Kidney (tissue), 22 donors: ENCODE measurements at places on chromosomes 7 and 10. TPM values are rescaled to one million over a fixed set of nuclear protein-coding genes. Genes with fewer than 3 reads are reported as not detected.

OPN4 gene
- polyA plus RNA-seq, result not detected

- DNase-seq, result no peak
Observed at GRCh38 chr10:17033529-17034260, 95.9 kb downstream of the CUBN start.

- no peak for DNase-seq
Observed at GRCh38 chr10:115974351-115974750, 298.7 kb downstream of the GFRA1 start.

DNA sequence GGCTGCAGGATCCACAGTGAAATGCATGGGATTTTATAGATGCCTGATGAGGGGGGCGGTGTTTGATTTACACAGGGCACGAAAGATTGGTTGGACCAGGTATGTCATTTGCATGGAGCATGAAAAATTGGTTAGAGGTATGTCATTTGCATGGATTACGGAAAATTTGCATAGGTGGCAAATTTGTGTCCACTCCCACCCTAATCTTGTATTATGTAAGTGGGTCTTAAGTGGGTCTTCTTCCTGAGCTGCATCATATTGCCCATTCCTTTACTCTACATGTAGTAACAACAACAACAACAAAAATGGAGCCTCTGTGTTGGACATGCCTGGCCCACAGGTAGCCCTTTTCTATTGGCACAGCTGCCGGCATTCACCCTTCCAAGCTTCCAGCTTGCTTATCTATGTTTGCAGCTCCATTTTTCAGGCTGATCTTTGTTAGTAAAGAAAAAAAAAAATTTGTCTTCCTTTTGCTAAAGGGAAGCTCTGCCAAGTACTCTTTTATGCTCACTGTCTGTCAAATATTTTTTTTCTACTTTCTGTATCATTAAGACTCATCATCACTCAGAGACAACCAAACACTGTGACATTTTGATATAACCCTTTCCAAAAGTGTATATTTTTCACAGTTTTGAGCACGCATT lies 10.3 kb upstream of the ZNF273 start:
- no peak for DNase-seq

DNA sequence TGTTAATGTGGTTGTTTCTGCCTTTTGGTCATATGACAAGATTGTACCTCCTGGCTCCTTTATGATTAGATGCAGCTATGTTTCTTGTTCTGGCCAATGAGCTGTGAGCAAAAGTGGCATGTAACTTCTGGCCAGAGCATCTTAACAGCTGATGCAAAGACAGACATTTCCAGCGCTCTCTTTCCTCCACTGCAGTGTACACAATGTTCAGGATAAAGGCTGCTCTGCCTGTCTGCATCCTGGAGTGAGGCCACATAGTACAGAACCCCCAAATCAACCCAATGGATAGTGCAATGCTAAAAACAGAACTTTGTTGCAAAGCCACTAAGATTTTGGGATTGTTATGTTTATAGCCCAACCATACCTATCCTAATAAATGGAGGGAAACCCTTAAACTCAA lies 17.9 kb downstream of the EPC1 start:
- DNase-seq, result no peak

DNA sequence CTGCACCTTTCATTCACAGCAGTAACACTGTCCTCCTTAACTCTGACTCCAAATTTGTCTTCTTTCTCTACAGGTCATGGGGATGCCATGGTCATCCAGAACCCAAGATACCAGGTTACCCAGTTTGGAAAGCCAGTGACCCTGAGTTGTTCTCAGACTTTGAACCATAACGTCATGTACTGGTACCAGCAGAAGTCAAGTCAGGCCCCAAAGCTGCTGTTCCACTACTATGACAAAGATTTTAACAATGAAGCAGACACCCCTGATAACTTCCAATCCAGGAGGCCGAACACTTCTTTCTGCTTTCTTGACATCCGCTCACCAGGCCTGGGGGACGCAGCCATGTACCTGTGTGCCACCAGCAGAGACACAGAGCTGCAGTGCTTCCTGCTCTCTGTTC lies 156.2 kb upstream of the PRSS1 start:
- no peak for DNase-seq

DNA sequence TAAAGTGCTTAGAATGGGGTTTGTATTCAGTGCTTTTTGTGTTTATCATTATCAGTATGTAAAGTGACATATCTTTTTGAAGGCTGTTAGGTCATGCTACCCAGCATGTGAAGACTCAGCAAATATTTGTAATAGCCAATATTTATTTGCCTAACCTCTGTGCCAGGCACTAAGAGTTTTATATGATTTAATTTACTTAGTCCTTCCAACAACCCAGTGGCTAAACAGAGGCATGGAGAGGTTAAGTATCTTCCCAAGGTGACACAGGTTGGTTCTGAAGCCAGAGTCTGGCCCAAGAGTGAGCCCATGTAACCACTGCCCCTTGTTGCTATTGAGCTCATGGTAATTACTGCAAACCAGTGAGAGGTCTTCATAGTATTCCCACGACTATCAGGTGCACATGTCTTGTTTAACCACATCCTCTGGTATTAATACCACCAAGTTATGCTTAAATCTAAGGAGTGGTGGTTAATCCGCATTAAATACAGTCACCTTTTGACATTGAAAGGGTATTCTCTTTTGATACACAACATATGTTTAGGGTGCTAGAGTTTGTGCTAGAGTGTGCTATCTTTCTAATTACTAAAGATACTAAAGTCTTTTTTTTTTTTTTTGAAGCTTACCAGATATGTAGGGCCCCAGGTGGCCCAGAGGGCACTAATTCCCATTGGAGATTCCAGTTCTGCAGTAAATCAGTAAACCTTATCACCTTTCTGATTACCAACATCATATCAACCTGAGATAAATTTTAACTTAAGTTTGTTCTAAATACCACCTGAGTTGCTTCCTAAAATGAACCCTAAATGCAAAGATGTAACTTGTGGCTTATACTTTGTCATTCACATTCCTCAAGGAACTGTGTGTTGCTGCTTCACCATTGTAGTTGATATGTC lies 2.9 kb downstream of the ADD3 start:
- no peak for DNase-seq

DNA sequence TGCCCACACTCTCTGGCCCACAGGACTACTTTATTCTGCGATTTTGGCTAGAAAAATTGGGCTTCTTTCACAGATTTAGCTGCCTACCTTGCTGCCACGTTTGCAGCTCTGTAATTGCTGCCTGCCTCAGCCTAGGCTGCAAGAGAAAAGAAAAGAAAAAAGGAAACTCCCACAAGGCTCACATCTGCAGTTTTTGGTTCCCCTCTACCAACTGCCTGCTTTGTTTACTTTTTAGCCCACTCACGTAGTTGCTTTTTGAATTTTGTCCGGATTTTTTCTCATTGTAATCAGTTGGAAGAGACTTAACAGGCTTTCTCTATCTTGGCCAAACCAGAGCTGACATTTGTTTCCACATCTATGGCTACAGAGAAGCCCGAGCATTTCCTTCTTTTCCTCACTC lies 24.3 kb downstream of the SUN3 start:
- DNase-seq, result no peak

HOXA5 gene
- polyA plus RNA-seq, result 19.4 TPM

KCP gene
- polyA plus RNA-seq, result 7.7 TPM

DNA sequence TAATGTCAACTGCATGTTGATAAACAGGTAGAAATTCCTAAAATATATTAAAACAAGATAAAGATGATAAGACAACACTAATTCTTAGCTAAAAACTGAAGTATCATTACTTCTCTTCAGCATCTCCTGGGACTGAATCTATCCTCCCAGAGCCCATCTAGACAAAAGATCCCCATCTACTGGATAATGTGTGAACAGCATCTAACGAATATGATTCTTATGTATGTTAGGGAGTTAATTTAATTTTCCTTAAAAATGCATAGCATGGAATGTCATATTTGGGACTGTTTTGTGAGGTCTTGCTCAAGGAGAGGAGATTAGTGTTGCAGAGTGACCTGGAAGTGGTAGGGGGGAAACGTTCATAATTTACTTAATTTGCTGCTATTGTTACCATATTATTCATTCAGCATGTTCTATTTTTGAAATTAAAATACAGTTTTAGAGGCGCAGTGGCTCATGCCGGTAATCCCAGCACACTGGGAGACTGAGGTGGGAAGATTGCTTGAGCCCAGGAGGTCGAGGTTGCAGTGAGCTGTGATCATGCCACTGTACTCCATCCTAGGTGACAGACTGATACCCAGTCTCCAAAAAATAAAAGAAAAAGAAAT lies 305.1 kb upstream of the CSTF2T start:
- DNase-seq, result peak; percentile 76

DNA sequence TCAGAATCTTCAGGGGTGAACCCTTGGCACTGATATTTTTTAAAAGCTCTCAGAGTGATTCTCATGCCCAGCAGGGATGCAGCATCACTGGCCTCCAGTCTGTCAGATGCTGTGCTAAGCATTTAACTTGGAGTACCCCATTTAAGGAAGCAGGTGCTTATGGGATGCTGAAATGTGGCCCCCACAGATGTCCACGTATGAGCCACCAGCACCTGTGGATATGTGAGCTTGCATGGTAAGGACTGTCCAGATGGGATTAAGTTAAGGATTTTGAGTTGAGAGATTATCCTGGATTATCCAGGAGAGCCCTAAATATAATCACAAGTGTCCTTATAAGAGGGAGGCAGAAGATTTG lies 17.7 kb downstream of the CHST3 start:
- DNase-seq, result no peak

DNA sequence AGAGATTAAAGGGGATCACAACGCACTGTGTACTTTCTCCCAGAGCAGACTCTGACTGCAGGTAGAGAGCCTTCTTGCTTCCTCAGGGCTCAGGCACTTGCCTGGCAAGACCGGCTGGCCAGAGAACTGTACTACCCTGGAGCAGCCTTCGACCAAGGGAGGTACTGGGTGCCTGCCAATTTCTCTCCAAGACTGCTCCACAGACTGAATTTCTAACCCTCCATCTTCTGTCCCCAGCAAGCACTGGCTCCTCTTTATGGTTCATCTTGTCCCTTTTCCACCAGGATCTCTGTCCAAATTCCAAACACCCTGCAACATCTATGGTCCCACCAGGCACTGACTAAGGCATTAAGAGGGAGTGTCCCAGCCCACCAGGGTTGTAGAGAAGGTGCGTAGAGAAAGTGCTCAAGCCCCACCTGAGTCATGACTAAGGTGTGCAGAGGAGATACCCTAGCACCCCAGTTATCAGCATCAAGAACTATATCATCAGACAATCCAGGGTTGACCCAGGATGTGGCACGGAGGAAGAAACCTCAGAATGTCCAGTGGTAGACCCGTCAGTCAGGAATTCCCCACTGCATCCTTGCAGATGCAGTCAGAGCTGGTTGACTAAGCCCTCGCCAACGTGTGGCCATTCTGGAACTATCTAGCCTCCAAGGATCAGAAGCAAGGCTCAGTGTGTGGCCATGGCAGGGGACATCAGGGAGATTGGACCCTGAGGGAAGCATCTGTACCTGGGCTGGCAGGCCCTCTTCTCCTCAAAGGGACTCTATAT lies 60.9 kb upstream of the CAMK2B start:
- no peak for DNase-seq

DNA sequence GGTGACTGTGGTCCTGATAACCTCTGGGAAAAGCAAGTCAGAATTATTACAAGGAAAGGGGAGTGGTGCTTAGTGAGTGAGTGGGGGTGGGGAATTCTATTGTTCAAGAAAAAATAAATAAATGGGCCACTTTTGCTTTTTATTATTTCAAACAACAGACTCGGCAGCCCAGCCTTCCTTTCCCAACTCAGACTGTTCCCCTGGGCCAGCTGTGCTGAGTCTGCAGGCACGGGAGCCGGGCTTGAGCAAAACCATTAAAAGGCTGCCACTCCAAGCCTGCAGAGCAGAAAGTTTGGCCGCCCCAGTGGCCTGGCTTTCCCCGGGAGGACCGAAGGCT lies 90.0 kb downstream of the PLXNA4 start:
- peak; percentile 82 for DNase-seq

SPDYE8 gene
- not detected for polyA plus RNA-seq

FKBP6 gene
- not detected for polyA plus RNA-seq

GRCh38 chr10:78589687-78590086 lies 479.1 kb upstream of the ZMIZ1 start:
- DNase-seq, result no peak
